ENCODE measurements at places on chromosomes 7 and 10.

DNA sequence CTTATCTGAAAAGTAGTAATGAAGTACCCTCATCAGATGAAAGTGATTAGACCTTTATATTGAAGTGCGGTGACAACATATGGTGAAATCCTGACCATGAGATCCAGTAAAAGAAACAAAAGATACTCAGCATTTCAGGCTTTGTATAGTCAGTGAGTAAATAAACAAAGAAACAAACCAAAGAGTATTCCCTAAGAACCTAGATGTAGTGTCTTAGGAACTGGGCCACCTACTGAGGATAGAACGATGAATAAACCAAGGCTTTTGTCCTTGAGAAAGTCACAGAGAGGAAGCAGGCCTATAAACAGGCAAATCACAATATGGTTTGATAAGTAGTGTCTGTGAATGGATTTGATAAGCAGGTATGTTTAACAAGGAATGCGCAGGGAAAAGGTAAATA, 46.2 kb downstream of the ZNF277 start:
- DNase-seq: no peak

DNA sequence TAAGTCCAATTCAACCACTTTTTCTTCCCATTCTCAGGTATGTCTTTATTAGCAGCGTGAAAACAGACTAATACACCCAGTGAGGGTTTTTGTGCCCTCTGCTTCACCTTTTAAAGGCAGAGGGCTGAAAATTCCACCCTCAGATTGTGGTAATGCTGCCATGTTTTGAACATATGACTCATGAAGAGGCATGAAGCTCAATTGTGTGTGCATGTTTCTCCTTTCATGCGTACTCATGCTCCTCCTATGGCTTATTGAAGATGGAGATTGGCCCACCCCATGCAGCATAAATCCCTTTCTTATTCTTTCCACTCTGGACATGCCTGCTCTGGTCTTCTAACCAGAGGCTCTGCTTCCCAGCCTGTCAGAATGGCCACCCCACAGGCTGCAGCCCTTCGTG, 168.0 kb upstream of the PRKCQ start:
- DNase-seq: no peak

GRCh38 chr7:100817097-100817496, 10.2 kb downstream of the EPHB4 start:
- no peak for DNase-seq

DNA sequence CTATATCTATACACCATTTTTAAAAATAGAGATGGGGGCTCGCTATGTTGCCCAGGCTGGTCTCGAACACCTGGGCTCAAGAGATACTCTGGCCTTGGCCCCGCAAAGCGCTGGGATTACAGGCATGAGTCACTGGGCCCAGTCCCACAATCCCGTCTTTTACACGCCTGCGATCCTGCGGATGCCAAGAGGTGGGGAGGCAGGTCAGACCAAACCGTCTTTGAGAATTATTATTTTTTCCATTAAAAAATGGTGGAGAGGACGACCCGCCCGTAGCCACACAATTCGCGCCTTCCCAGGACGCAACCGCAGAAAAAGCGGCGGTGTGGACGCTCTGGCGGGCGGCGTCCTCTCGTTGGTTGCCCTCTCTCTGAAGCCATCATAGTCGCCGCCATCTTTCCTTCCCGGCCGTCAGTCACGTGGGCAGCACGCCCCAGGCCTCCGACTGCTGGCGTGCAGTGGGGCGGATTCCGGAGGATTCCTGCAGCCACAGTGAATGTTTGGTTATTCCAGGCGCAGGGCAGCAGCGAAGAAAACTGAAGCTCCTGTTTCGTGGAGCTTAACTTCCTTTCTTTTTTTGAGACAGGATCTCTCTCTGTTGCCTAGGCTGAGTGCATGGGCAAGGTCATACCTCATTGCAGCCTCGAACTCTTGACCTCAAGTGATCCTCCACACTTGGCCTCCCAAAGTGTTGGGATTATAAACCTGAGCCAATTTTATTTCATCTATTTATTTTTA, 9.9 kb upstream of the EPHB4 start:
- peak; percentile 80 for DNase-seq

Data from CD4-positive, alpha-beta T cell treated with Interleukin-17A for 1 hour (primary cell).